ENCODE measurements at places on chromosomes 3 and 15.
A peak's percentile ranks its signal among the peaks of the same experiment; 100 is the strongest.

DNA sequence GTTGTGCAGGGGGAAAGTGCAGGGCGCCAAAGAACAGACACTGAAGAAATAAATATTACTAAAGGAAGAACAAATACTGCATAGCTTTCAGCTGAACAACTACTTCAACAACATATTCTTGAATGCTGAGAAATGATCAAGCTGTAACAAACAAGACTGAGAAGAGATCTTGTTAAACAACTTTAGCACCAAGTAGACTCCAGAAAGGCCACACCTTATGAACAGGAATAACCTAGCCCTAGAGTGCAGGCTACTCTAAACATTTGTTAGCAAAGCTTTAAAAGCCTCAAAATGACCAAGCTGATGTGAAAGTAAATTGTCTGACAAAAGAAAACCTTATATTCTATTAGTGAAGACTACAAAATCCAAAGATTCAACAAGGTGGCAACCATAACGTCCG, 83.2 kb downstream of the POLQ start:
- DNase-seq = no peak

DNA sequence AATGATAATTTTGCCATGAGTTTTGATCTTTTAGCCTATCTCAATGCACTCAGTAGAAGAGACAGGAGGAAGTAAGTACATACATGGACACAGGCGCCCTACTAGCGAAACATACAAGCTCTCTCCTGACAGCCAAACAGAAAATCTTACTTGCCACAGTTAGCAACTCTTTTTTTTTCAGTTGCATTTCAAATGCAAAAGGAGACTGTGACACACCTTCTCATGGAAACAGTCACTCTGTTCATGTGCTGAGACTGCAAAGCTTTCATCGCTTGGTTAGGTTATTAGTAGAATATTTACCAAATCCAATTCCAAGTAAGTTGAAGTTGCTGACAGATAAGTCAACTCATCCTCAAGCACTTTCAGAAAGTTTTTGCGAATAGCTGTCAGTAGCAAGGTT, 223.3 kb downstream of the FOXP1 start:
- DNase-seq = peak; percentile 66

- DNase-seq = no peak
Observed at GRCh38 chr3:53092942-53093341, 37.3 kb downstream of the RFT1 start.

- DNase-seq = no peak
Observed at GRCh38 chr15:92102395-92102755, 248.9 kb downstream of the SLCO3A1 start.

- no peak for DNase-seq
Observed at GRCh38 chr3:40237889-40238571, 71.5 kb upstream of the EIF1B start.

- no peak for DNase-seq
Observed at GRCh38 chr3:53715815-53716483, 130.3 kb downstream of the CHDH start.

- no peak for DNase-seq
Observed at GRCh38 chr3:187694801-187695200, 7.6 kb downstream of the RTP2 start.

DNA sequence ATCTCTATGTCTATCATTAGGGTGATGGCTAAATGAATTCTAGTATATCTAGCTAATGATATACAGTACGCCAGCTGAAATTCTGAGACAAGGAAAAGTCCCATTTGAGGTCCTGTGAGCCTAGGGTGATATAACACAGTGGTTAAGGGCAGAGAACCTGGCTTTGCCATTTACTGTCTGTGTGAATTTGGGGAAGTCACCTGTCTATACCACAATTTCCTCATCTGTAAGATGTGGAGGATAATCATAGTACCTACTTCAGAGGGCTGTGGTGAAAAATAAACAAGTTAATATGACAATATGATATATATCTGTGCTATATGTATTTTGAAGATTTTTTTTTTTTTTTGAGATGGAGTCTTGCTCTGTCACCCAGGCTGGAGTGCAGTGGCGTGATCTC, 9.8 kb upstream of the ANKDD1A start:
- DNase-seq = no peak
